ENCODE measurements at places on chromosomes 7 and 10.

- no peak for DNase-seq
Observed at GRCh38 chr10:34141032-34141680, 673.9 kb downstream of the PARD3 start.

DNA sequence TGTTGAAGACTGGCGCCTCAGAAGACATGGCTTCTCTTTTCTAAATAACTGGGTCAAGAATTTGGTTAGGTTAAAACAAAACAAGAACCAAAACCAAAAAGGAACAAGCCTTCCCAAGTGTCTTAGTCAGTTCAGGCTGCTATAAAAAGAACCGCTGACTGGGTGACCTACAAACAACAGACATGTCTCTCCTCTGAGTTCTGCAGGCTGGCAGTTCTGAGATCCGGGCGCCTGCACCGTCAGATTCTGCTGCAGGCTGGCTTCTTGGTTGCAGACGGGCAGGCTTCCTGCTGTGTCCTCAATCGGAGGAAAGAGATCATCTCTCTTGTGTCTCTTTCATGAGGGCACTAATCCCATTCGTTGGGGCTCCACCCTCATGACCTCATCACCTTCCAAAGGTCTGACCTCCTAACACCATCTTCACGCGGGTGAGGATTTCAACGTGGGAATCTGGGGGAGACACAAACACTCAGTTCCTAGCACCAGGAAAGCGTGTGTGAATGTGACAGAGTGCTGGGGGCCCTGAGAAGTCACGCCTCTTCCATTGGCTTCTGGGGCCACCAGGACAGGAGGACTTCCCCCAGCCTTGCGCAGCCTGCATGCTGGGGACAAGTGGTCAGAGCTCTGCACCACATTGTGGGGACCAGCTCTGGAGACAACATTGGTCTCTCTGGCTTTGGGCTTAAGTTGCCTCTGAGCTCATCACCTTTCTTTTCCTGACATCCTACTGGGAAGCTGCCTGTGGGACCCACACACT lies 63.1 kb downstream of the ASB13 start:
- DNase-seq: no peak

GRCh38 chr10:33406596-33406995 lies 72.1 kb upstream of the NRP1 start:
- DNase-seq: no peak

DNA sequence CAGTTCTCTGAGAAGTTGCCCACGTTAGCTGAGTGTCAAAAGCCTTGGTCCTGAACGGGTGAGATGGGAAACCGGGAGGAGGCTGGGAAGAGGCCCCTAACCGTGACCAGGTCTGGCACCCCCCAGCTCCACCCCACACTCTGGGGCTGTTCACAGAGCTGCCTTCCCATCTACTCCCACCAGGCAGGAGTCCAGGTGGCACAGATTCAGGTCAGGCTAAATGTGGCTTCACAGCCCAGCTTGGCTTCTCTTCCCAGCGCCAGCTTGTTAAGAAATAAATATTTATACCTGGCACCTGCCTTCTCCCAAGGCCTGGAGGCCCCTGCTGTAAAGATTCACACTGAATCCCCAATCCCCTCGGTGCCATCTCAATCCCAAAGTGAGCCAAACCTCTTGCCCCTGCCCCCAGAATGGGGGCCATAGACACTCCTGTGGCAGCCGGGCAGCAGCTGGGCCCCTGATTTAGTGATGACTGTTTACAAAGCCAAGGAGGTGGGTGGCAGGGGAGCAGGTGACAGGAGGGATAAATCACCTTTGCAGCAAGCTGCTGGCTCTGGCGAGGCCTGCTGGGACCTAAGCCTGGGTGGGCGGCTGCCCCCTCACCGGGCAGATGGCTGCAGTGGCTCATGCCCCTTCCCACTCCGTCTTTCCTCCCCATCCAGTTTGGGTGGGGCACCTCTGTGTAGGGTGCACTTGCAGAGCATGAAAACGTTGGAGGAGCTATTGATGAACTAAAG lies 72.5 kb downstream of the GOLGA7B start:
- no peak for DNase-seq

DNA sequence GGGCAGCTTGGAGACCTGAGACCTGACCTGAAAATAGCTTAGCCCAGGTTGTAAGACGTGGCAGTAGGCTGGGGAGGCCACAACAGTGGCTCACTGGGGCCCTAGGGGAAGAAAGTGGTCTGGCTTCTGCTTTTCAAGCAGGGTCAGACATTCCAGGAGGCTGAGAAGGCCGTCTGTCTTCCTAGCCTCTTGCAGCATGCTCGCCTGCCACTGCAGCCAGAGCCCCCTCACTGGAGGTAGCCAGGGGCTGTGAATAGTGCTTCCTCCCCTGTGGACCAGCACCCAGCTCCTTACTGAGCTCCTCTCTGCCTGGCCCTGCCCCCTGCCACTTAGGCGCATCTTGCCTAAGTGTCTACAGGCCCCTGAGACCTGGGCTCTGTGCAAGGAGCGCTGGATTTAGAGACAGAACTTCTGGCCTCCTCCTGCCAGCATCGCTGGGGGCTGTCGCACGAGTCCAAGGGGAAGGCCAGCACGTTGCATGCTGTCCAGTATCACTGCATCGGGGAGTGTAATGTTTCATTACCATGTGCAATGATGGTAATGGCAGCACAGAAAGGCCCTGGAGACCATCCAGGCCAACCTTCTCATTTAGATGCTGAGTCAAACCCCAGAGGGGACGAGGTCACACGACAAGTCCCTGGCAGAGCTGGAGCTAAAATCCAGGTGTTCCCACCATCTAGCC lies 12.7 kb downstream of the ZMIZ1 start:
- no peak for DNase-seq
